ENCODE measurements at places on chromosomes 3 and 15. TPM values are rescaled to one million over a fixed set of nuclear protein-coding genes. Genes with fewer than 3 reads are reported as not detected.

DCP1A gene
- total RNA-seq, result 8.7 TPM

FANCI gene
- 5.4 TPM for total RNA-seq

CTXN2 gene
- not detected for total RNA-seq

EFCC1 gene
- total RNA-seq, result not detected

GRM2 gene
- under 0.01 TPM for total RNA-seq

TMEM212 gene
- not detected for total RNA-seq

RNU5B-1 gene
- not detected for total RNA-seq

BDH1 gene
- total RNA-seq, result 3.0 TPM

SPATA12 gene
- total RNA-seq, result not detected

GALNT15 gene
- 1.3 TPM for total RNA-seq

APH1B gene
- 9.8 TPM for total RNA-seq

AP2M1 gene
- total RNA-seq, result 319 TPM

PPP2R3A gene
- total RNA-seq, result 9.0 TPM

SUCNR1 gene
- total RNA-seq, result not detected

TAGLN3 gene
- 0.34 TPM for total RNA-seq

IQCF5 gene
- total RNA-seq, result not detected

RAB6B gene
- total RNA-seq, result 0.09 TPM

CCDC39 gene
- total RNA-seq, result 0.23 TPM

MME gene
- total RNA-seq, result 143 TPM

FBLN2 gene
- 664 TPM for total RNA-seq

GP9 gene
- total RNA-seq, result not detected

PLA2G4E gene
- not detected for total RNA-seq

CFAP100 gene
- total RNA-seq, result not detected

GREM1 gene
- 3.6 TPM for total RNA-seq

LARP6 gene
- 51.9 TPM for total RNA-seq

USF3 gene
- 7.7 TPM for total RNA-seq

All from pericardium fibroblast (primary cell).